ENCODE measurements at places on chromosomes 2 and 18.

DNA sequence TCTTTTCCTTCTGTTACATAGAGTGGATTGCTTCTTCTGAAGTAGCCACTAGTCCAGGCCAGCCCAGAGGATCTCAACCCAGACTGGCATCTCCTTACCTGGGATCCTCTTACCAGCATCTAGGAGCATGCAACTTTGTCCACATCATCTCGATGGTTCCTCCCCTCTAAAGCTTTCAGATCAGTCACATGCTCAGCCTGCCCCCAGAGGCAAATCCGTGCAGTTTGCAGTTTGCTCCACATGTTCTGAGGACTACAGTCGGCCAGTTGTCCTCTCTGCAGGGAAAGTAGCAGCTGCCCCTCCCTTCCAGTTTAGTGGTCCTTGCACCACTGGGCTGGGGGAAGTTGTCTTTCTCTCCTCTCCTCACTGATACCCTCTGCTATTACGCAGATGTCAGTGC is 259.8 kb upstream of the APCDD1 start:
- DNase-seq = no peak

DNA sequence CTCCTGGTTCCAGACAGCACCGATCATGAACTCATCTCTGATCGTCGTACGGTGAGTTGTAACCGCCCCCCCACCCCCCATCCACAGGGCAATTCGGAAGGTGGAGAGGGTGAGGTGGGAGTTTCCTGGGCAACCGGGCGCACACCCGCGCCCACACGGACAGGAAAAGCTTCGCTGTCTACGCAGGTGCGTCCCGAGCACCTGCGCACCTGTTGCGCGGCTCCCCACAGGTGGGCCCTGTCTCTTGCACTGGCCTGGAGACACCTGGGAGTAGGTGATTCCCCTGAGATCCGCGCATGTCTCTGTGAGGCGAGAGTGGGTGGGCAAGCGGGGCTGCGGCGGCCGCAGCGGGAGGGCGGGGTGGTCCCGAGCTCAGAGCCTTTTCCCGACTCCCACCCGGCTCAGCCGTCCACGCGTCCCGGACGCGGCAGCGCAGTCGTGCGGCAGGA is 459 bp upstream of the ATP6V1C2 start:
- DNase-seq = no peak

DNA sequence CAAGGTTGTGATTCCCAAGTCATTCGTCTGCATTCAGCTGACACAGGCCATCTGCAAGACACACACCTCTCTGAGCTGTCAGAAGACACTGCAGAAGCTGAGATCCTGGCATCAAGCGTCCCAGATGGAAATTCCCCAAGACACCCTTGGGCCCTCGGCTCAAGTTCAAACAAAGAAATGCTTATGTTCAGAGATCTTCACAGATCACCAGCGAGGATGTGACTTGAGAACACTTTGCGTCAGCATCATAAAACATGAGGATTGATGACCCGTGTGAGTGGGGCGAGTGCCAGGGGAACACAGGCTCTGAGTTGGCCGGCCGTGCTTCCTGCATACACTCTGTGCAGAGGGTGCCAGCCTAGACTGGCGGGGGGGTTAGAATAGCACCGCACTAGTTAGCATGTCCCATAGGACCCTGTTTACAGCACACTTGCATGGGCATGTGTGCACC is 36.8 kb downstream of the KCNIP3 start:
- DNase-seq = no peak

- DNase-seq = no peak
Observed at GRCh38 chr18:12359515-12359927, 17.5 kb downstream of the AFG3L2 start.

DNA sequence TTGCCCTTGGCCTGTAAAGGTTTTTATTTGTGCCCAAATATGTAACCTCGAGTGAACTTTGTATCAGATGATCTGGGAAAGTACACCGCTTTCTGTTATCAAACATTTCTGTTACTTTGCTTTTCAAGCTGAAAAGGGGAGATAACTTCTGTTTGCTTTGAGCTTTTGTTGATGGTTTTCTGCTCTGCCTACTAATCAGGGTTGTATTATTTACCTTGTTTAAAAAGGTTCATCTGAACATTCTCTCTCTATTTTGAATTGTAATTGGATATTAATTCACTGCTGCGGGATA is 79.4 kb downstream of the XRCC5 start:
- DNase-seq = no peak

DNA sequence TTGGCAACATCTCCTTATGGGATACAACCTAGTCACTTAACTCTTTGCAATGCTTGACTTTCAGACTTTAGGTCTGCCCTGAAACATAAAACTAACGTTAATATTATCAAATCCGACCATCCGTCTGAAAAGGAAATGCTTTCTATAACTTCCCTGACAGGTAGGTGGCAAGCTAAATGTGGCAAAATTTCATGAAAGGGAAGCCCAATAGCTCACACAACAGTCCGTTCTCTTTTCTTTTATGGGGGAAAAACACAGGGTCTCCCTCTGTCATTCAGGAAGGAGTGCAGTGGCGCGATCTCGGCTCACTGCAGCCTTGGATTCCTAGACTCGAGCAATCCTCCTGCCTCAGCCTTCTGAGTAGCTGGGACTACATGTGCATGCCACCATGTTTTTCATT is 52.9 kb downstream of the SFT2D3 start:
- no peak for DNase-seq

DNA sequence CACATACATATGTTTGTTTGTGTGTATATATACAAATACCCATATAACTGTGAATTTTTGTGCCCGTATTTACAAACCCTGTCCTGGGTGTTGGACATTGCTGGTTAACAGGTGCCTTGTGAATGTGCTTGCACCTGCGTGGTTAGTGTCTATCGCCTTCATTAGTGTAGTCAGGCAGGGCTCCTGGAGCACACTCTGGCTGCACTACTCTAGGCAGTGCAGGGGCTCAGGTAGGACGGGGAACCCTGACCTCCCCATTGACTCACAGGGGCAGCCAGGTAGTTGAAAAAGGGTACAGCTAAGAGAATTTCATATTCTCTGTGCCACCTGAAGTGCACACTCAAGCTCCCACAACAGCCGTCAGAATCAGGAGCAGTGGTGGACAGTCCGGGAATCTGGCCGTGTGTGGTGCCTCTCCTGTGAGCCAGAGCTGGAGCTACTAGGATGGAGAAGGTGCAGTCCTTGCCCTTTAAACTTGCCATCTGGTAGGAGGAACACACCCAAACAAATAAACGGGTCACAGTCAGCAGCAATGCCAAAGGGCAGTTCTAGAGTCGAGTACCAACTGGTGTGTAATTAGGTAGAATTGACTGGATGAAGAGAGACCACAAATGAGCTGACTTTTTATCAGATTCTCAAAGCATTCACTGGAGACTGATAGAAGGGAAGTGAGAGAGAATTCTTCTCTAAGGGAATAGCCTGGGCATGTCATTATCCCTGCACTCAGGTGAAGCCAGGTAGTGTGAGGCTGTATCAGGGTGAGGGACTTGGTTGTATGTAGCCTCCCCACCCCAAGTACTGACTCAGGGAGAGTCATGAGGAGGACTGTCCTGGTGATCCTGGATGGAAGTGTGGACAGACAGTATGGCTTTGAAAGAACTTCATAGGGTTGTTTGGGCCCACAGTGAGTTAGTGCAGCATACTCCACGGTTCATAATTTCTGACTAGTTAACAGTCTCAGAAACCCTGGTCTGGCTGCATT is 44.1 kb downstream of the FARP2 start:
- DNase-seq = no peak

GRCh38 chr2:172455121-172455515 is 27.7 kb downstream of the ITGA6 start:
- DNase-seq = no peak

DNA sequence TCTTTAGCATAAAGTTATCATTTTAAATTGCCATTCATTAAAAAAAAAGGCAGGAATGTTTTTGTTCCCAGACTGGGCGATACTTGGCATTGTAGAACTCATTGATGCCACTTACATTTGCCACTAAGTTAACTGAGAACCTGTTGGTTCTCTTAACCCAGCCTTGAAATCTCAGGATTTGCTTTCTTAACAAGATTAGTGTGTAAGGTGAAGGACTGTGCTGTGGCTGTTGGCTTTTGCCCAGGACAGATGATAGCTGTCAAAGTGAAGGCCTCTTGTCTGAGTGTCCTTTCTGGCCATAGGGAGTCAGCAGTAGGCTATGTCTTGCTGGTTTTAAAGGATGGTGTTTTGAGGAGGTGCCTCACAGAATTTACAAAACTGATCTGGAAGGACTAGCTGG is 2.6 kb downstream of the DPYSL5 start:
- DNase-seq = no peak

- no peak for DNase-seq
Observed at GRCh38 chr2:183209395-183210028, 85.3 kb downstream of the NUP35 start.

DNA sequence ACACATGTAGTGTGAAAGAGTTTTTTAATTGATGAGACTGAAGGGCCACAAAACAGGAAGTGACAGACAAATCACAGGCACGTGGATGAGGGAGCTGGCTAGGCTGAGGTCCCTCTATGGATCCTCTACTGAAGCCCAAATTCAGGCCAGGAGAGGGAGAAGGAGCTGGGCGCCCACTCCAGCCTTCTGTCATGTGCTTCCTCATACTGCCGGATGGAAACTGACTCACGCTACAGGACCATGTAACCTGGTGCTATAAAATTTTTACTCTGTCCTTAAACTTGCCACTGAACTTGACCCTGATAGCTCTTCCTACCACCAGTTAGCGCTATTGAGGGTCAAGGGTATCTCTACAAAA is 31.3 kb downstream of the PSTPIP2 start:
- no peak for DNase-seq

- peak; percentile 93 for DNase-seq
Observed at GRCh38 chr2:61144697-61145268, 17.2 kb upstream of the C2orf74 start.

DNA sequence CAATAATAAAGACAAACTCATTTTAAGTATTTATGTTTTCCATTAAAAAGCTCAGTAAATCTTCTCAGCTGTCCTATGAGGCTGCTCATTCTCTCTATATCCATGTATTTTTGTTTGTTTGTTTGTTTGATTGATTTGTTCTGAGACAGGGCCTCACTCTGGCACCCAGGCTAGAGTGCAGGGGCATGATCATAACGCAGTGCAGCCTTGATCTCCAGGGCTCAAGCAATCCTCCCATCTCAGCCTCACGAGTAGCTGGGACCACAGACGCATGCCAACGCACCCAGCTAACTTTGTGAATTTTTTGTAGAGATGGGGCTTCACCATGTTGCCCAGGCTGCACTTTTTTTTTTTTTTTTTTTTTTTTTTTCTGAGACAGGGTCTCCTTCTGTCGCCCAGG is 5.6 kb downstream of the STRN start:
- DNase-seq = no peak

- no peak for DNase-seq
Observed at GRCh38 chr2:240236217-240237111, 96.0 kb upstream of the OTOS start.

- no peak for DNase-seq
Observed at GRCh38 chr2:208937521-208937920, 486.3 kb upstream of the MAP2 start.

DNA sequence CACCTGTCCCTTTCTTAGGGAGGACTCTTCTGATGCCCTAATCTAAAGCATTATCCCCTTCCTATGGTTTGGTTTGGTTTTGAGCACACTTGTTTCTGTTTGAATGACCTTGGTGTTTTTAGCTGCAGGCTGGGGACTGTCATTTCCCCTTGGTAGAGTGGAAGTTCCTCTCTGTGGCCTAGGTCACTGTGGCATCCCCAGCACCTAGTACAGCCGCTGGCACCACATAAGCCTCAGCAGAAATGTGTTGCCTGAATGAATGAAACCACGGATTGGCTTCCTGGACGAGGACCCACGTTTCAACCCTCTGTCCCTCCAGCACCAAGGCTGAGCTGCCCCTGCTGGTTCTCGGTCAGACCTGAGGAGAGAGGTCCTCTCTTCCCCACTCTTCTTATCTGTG is 159.9 kb downstream of the CTIF start:
- no peak for DNase-seq

- DNase-seq = no peak
Observed at GRCh38 chr2:214341646-214342045, 69.2 kb upstream of the VWC2L start.

- peak; percentile 5 for DNase-seq
Observed at GRCh38 chr2:9206991-9207640, 504 bp downstream of the ASAP2 start.

DNA sequence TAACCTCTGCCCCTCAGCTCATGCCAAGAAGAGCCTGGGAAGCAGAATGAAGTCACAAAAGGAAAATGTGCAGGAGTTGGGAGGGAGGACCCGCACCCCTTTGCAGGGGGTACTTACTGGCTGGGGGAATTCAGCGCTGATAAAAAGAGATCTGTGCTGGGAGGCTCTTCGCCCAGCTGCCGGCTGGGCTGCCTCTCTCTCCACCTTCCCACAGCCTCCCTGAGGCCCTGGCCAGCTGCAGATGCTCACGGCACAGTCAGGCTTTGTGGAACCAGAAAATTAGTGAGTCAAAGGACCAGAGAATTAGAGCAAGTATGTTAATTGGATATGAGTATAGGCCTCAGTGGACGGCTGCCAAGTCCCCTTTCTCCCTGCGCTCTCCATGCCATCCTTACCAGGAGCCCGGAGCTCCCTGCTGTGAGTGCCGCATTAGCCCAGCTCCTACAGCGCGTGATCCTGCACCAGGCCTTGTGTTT is 181.7 kb upstream of the SH3BP4 start:
- DNase-seq = no peak

GRCh38 chr2:120365236-120365793 is 19.4 kb downstream of the INHBB start:
- DNase-seq = no peak

DNA sequence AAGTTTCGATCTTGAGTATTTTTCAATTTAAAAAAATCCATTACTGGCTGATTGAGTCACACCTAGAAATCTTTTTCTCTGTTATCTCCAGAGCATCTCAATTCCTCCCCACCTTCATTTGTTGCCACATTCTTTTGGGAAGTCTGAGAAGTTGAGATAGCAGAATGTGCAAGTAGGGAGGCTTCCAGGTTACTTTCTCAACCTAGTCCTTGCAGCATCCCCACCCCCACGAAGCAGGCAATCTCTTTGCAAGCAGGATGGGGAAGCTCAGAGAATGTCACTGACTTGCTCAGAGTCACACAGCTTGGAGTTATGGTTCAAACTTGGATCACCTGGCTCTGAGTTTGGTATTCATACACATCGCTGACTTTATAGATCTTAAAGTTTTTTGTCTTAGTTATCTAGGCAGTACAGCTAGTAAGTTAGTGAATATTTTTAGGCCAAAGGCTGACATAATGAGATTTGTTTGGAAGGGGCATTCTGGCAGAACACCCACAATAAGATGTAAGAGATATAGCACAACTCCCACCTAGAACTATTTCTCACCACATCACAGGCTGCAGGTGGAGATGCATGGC is 25.9 kb upstream of the LCLAT1 start:
- no peak for DNase-seq

GRCh38 chr2:16522031-16522831 is 143.4 kb downstream of the CYRIA start:
- DNase-seq = no peak

GRCh38 chr2:121210691-121211090 is 74.3 kb downstream of the TFCP2L1 start:
- DNase-seq = no peak

GRCh38 chr18:50080932-50081560 is 113.9 kb downstream of the MYO5B start:
- DNase-seq = no peak

DNA sequence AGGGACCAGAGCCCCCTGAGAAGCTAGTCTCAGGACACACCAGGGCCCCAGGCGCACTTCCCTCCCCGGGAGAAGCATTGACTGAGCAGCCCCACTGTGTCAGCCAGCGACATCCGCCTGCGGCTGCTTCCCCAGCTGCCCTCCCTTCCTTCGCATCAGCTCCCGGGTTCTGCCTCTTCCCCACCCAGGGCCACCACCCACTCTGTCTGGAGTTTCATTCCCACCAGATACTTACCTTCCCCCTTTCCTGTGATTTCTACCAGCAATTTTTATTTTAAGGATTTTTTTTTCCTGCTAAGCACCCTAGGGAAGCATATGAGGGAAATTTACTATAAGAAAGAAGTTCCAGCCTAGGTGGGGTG is 99.2 kb downstream of the SMAD7 start:
- DNase-seq = no peak
